ENCODE measurements at places on chromosomes 4 and X.
A peak's percentile ranks its signal among the peaks of the same experiment; 100 is the strongest.

- no peaks in the 10 kb centered on the region for H3K27me3 ChIP-seq
- no peak overlapping the region for H3K4me3 ChIP-seq
- peaks cover 17% of the 10 kb centered on the region for H3K36me3 ChIP-seq
- peaks cover 24% of the 10 kb centered on the region for H3K4me1 ChIP-seq
- DNase-seq: no peak
These were observed 109.7 kb downstream of the NR3C2 start for GRCh38 chr4:148332486-148332885.

DNA sequence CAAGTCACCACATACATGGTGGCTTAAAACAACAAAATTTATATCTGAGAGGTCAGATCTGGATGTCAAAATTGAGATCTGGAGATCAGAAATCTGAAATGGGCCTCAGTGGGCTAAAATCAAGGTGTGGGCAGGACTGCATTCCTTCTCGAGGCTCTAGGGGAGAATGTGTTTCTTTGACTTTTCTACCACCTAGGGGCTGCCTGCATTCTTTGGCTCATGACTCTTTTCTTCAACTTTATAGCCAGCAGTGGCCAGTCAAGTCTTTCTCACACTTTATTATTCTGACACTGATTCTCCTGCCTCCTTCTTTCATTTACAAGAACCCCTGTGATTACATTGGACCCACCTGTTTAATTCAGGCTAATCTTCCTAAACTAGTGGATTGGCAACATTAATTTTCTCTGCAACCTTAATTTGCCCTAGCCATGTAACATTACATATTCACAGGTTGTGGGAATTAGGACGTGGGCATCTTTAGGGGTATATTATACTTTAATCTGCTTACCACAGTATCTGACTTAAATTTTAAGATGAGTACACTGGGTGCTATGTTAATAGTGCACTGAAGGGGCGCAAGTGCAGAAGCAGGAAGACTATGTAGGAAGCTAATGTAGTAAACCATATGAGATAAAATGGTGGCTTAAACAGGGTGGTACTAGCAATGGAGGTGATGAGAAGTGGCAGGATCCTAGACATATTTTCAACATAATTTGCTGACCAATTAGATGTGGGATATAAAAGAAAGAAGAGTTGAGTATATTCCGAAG, 188.0 kb downstream of the SLC4A4 start:
- no peak overlapping the region for H3K27ac ChIP-seq
- H3K4me3 ChIP-seq: no peak overlapping the region
- H3K4me1 ChIP-seq: no peaks in the 10 kb centered on the region
- H3K36me3 ChIP-seq: no peaks in the 10 kb centered on the region
- H3K27me3 ChIP-seq: no peaks in the 10 kb centered on the region

- peaks cover 29% of the 10 kb centered on the region for H3K36me3 ChIP-seq
- no peak for DNase-seq
- no peak overlapping the region for H3K27ac ChIP-seq
- peaks cover 4% of the 10 kb centered on the region for H3K4me1 ChIP-seq
These were observed 53.6 kb downstream of the BLTP1 start for GRCh38 chr4:122205687-122206086.

GRCh38 chr4:38319456-38320342, 344.3 kb upstream of the KLF3 start:
- H3K36me3 ChIP-seq: no peaks in the 10 kb centered on the region
- peak overlapping the region; percentile 80 for H3K4me3 ChIP-seq
- no peaks in the 10 kb centered on the region for H3K27me3 ChIP-seq
- H3K4me1 ChIP-seq: peaks cover 67% of the 10 kb centered on the region
- peak; percentile 89 for DNase-seq

DNA sequence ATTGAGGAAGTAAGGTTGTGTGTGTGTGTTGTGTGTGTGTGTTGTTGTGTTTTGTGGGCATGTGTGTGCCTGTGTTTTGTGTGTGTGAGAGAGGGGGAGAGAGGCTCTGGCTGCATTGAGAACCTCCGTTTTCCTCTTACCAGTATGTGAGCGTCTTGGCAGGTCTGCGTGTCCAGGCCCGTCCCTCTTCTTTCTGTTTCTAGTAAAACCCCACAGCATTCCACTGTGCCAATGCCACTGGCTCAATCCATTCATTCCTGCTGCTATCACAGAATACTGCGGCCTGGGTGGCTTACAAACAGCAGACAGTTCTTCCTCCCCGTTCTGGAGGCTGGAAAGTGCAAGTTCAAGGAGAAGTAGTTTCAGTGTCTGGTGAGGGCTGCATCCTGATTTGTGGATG, 15.5 kb upstream of the HTRA3 start:
- H3K4me3 ChIP-seq: no peak overlapping the region
- no peaks in the 10 kb centered on the region for H3K36me3 ChIP-seq
- H3K27ac ChIP-seq: no peak overlapping the region
- no peaks in the 10 kb centered on the region for H3K4me1 ChIP-seq
- no peak for DNase-seq

- peaks cover 46% of the 10 kb centered on the region for H3K27me3 ChIP-seq
- no peak overlapping the region for H3K27ac ChIP-seq
- H3K36me3 ChIP-seq: no peaks in the 10 kb centered on the region
- no peaks in the 10 kb centered on the region for H3K4me1 ChIP-seq
- no peak overlapping the region for H3K4me3 ChIP-seq
- no peak for DNase-seq
These were observed 26.6 kb upstream of the C4orf50 start for GRCh38 chr4:6044805-6045204.

- H3K27me3 ChIP-seq: peaks cover 13% of the 10 kb centered on the region
- no peak overlapping the region for H3K27ac ChIP-seq
- DNase-seq: no peak
- H3K36me3 ChIP-seq: no peaks in the 10 kb centered on the region
- peaks cover 2% of the 10 kb centered on the region for H3K4me1 ChIP-seq
- no peak overlapping the region for H3K4me3 ChIP-seq
These were observed 25.3 kb downstream of the FHIP1A start for GRCh38 chr4:151434183-151434860.

GRCh38 chr4:52126966-52127365, 75.9 kb downstream of the SPATA18 start:
- H3K4me1 ChIP-seq: no peaks in the 10 kb centered on the region
- no peaks in the 10 kb centered on the region for H3K36me3 ChIP-seq
- no peak for DNase-seq
- H3K27me3 ChIP-seq: peaks cover 3% of the 10 kb centered on the region
- H3K4me3 ChIP-seq: no peak overlapping the region
- no peak overlapping the region for H3K27ac ChIP-seq

Data from naive thymus-derived CD8-positive, alpha-beta T cell (primary cell).